ENCODE measurements at places on chromosomes 6 and 20. TPM values are rescaled to one million over a fixed set of nuclear protein-coding genes. Genes with fewer than 3 reads are reported as not detected.

DNA sequence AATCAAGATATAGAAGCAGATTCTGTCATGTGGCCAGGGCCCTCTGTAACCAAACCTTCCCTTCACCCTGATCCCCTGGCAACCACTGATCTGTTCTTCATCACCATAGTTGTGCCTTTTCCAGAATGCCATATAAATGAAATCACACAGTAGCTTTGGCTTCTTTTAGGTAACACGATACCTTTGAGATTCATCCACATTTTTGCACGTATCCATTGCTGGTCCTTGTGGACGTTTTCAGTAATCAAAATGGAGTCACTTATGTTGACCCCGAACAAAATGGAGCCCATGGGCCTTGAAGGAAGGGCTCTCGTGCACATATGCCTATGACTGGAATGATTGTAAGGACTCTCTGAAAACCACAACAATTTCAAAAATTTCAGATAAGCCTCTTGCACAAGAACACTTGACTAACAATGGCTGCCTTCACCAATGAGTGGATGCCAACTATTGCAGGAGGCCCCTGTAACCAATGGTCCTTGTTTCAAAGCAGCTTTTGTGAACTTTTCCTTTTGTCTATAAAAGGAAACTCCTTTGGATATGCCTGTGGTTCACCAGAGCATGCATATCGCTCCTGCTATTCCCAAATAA, 84.3 kb upstream of the RALY start:
- no peak for DNase-seq

GRCh38 chr6:69289689-69290495, 506.9 kb downstream of the LMBRD1 start:
- no peak for DNase-seq

DNA sequence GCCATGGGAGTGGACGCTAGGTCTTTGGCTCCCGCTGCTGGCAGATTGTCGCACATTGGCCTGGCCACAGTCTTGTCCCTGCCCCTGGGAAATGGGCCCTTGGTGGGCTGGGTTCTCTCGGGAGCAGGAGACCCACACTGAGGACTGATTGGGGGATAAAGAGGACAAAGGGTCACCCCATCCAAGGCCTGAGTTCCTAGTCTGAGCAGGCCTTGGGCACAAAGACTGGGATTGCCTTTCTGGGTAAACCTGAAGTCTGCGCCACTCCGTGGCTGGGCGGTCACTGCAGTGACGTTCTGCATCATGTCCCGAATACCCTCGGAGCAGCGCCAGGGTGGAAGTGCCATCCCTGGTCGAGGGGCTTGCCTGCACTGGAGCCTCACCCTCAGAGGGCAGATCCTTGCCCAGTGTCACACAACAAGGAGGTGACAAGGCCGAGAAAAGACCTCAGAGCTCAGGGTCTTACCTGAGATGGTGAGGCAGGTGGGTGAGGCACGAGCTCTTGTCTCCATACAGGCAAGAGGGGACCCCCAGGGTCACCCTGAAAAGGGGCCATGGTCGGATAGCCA, 36.1 kb upstream of the ZBP1 start:
- DNase-seq = no peak

- no peak for DNase-seq
These were observed 2.9 kb upstream of the F13A1 start for GRCh38 chr6:6323352-6323751.

DNA sequence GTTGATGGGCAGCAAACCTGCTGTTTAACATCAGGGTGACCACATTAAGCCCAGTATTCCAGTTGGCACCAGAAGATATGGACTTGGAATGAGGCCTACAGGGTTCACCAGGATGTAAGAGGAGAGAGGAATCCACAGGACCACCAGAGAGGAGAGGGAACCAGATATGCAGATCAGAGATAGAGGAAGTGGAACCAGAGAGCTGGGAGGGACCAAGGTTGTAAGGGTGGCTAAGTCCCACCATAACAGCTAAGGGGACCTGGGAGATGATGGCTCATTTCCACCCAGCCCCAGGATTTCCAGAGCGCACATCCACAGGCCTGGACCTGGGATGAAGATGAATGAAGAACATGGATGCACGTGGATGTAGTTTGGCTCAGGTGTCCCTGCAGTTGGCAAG, 11.1 kb downstream of the BTN2A1 start:
- DNase-seq = no peak

The LY6G6C gene
- total RNA-seq = not detected

The MEA1 gene
- 102 TPM for total RNA-seq

The UNC5CL gene
- 1.8 TPM for total RNA-seq

DNA sequence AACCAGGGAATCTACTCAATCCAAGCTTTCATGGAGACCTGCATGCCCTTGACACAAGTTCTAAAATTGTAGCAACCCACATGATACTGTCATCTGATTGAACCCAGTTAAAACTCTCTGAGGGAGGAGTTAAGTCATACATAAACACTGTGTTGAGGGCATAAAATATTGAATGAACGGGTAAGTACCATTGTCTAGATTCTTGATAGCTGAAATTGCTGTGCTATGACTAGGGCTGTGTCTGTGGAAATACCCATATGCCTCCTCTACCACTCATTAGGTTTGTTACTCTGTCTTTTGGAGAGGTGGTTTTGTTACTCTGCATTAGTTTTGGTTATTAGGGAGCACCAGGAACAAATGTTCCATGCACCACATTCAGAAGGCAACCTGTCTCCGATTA, 7.6 kb downstream of the ENPP4 start:
- DNase-seq = no peak

DNA sequence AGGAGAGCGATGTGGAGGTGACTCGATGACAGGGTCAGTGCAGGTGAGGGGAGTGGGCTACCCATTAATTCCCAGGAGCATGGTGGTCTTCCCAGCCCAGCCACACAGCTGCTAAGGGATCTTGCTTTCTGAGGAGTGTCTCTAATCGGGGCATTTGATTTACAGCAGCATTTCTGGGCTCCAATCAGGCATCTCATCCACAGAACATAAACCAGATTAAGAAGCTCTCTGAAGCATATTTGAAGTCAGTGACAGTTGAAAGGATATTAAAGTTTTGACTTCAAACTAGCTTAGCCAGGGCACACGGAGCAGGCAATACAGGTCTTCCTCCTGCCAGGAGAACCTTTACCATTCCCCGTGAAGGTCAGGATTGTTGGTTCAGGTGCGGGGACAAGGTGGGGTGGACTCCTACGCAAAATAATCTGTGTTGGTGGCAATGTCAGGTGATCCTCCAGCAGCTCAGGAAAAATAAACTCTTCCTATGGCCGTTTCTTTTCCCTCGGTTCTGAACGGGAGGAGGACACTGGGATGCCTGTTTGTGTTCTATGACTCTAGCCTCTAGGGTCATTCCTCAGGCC, 39.9 kb upstream of the ZNF831 start:
- no peak for DNase-seq

DNA sequence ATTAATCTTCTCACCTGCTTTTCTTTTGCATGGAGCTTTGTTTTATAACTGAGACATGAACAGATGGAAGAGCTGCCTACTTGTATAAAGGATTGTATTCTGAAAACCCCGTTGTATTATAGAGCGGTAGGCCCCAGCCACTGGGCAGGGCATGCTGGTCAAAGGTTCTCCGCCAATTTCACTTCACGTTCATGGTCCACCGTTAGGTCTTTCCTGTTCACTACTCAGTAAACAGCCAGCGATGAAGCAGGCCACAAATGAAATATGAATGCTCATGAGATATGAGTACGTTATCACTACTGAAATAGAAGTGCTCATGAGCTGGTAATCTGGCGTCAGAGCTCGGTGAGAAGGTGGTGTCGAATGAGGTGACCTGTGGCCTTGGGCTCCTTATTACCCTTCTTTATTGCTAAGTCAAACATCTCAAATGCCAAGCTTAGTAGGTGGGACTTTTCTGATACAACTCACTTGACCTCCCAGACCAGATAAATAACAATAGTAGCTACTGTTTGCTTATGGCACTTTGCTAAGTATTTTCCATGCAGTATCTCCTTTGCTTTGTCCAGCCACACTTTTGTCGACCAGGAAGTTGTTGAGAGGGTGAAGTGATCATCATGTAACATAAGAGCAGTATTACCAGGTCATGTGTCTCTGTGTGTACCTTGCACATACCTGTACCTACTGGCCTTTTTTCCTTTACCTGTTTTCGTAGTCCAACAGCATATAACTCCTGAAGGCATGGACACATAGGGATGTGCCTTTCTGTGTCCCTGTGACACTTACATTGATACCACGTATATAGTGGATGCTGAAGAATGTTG, 16.7 kb downstream of the EDN3 start:
- no peak for DNase-seq

The IL17A gene
- 0.51 TPM for total RNA-seq

GRCh38 chr20:49591217-49591865, 23.4 kb upstream of the PTGIS start:
- no peak for DNase-seq

DNA sequence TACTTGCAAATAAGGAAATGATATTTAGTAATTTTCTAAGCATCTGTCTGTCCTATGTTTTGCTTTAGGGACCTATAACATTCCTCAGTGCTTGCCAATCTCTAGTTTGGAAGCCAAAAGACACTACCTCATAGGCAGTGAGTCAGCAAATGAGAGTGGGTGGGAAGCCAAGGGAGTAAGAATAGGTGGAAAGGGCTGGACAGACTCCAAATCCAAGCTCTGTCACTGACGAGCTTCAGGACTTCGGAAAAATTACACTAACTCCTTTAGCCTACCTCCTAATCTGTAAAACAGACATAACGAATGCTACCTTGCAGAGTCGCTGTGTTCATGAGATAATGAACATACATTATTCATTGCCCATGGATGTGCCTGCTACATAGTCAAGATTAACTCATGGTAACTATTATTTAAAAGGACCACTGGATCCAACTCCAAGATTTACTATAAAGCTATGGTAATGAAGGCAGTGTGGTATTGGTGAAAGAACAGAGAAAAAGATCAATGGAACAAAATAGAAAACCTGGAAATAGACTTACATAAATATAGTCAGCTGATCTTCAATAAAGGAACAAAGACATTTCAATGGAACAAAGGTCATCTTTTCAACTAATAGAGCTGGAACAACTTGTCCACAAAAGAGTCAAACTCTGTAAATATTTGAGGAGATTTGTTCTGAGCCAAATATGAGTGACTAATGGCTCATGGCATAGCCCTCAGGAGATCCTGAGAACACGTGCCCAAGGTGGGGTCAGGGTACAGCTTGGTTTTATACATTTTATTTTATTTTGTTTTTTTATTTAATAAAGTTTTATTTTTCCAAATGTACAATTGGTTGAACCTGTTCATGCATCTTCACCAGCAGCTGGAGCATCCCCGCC, 64.1 kb downstream of the FAM50B start:
- DNase-seq = no peak

- no peak for DNase-seq
These were observed 34.2 kb downstream of the CEP162 start for GRCh38 chr6:84193114-84193708.

GRCh38 chr6:113654396-113654795, 202.7 kb upstream of the MARCKS start:
- DNase-seq = no peak

DNA sequence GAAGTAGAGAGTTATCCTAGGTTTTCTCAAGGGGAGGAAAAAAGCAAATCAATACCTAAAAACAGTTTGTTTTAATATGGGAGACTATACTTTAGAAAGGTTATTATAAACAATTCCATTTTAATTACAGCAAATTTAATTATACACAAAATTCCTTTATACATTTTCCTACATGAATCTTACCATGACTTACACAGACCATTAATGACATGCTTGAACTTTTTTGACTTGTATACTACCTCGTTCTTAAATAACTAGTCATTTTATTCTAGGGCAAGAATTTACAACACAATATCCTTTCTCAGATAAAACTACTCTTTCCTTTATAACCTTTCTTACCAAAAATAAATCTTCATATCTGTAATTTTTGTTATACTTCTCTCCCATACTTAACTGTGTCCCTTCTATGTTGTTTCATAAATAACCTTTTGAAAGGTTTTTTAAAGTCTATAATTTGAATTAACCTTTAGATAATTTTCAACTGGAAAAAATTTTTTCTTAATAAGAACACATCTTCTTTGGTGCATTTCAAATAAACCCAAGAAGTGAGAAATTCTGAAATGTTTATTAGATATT, 729.4 kb downstream of the TENT5A start:
- DNase-seq = no peak

DNA sequence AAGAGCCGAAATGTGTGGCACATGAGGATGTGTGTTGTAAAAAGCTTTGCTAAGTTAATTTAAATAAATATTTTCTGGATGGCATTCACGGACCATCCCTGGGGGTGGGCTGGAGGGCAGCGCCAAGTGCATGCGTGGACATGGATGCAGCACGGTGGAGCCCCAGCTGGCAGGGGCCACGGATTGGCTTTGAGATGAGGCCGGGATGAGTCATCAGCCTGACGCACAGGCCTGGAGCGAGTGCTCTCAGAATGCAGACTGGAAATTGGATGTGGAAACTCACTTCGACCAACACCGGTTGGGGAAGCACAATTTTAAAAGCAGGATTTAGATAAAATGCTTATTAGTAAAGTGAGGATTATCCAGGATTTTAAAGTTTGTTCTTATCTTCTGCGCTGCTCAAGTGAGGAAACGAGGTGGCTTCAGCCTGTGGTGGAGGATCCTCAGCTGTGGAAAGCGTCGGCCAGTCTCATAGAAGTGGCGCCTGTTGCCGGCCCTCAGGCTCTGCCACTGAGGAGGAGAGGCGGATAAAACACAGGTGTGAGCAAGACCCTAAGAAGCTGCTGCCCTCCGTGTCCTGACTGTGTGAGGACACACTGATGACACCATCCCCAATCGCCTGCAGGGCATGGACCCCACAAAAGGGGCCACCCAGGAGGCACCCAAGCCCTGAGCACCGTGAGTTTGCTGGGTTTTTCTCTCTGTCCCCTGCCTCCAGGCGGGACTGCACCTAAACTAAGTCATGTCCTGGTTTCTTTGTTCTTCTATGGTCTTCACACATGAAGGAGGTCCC, 279.7 kb downstream of the CDH4 start:
- DNase-seq = no peak

DNA sequence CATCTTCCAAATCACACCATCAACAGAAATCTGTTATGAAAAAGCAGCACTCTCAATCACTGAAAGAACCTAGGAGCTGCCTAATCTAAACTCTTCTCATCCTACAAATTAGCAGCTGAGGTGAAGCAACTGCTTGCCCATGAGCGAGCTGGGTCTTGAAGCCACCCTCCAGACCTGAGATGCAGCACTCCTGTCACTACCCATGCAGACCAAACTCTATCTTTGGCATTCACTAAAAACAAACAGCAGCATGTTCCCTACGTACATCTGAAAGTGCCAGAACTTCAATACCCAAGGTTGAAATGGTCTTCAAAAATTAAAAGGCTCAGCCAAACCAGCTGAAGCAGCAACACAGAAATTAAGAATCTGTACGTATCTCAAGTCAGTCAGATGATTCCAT, 14.3 kb downstream of the ADNP start:
- DNase-seq = no peak

The GHRH gene
- not detected for total RNA-seq

Measured in CD8-positive, alpha-beta memory T cell (primary cell).